Central memory CD8-positive, alpha-beta T cell (primary cell): ENCODE measurements at places on chromosomes 12 and 14.

DNA sequence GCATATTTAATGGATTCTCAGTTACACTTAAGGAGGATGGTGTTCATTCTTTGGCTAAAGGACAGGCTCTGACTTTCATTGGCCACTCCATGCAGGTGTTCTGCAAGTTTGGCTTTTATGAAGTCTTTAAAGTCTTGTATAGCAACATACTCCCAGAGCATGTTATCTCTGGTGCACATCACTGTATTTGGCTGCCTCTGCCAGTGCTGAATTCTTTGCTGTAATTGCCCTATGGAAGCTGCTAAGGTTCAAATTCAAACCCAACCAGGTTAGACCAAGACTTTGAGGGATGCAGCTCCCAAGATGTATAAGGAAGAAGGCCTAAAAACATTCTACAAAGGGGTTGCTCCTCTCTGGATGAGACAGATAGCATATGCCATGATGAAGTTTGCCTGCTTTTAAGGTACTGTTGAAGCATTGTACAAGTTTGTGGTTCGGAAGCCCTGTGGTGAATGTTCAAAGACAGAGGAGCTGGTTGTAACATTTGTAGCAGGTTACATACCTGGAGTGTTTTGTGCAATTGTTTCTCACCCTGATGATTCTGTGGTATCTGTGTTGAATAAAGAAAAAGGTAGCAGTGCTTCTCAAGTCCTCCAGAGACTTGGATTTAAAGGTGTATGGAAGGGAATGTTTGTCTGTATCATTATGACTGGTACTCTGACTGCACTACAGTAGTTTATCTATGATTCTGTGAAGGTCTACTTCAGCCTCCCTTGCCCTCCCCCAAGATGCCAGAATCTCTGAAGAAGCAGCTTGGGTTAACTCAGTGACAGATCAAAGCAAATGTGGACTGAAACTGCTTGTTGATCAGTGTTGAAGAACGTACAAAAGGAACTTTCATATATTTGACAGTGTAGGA, 19.4 kb downstream of the TMEM116 start:
- H3K4me3 ChIP-seq = peak overlapping the region; percentile 86
- peaks cover 16% of the 10 kb centered on the region for H3K36me3 ChIP-seq
- peak overlapping the region; percentile 89 for H3K27ac ChIP-seq
- DNase-seq = no peak
- peaks cover 77% of the 10 kb centered on the region for H3K4me1 ChIP-seq
- H3K27me3 ChIP-seq = no peaks in the 10 kb centered on the region

GRCh38 chr12:117744418-117744817, 224.4 kb downstream of the KSR2 start:
- peaks cover 10% of the 10 kb centered on the region for H3K27me3 ChIP-seq
- peaks cover 2% of the 10 kb centered on the region for H3K36me3 ChIP-seq
- DNase-seq = no peak
- no peak overlapping the region for H3K27ac ChIP-seq
- no peaks in the 10 kb centered on the region for H3K4me1 ChIP-seq

DNA sequence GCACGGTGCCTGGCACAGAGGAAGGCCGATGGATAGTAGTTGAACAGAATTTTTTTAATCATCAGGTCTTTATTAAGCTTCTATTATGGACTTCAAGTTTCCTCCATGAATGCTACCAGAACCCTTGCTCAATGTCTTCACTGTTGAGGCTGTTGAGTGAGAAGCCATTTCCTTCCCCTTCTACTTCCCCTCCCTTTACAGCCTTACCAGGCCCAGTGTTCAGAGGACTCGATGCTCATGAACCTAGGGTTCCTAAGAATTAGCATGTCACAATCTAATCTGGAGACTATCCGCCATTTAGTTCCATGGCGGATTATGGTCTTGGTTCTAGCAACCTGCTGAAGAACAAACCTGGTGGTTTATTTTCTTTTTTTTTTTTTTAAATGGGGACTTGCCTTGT, 17.7 kb downstream of the ETV6 start:
- no peak overlapping the region for H3K27ac ChIP-seq
- no peaks in the 10 kb centered on the region for H3K27me3 ChIP-seq
- no peak overlapping the region for H3K4me3 ChIP-seq
- peaks cover 55% of the 10 kb centered on the region for H3K4me1 ChIP-seq

DNA sequence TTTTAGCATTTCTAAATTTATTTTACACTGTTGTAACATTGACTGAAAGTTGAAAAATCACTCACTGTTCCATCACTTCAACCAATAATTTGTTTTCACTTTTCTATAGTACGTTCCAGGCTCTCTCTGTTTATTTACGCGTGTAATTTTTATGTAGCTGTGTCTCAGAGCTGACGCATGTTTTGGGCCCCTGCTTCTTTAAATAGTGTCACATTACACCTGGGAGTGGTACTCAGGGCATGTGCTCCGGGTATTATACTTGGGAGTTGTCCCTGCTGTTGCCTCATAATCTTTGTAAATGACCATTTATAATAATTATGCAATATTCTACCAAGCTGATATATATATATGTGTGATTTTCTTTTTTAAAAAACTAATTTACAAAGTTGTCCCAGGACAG, 132.8 kb upstream of the CPM start:
- no peak overlapping the region for H3K4me3 ChIP-seq
- H3K27ac ChIP-seq = no peak overlapping the region
- no peaks in the 10 kb centered on the region for H3K27me3 ChIP-seq
- DNase-seq = no peak
- no peaks in the 10 kb centered on the region for H3K4me1 ChIP-seq

GRCh38 chr14:80570930-80571298, 359.6 kb upstream of the DIO2 start:
- H3K27ac ChIP-seq = no peak overlapping the region
- no peaks in the 10 kb centered on the region for H3K4me1 ChIP-seq
- no peak overlapping the region for H3K4me3 ChIP-seq
- DNase-seq = no peak
- no peaks in the 10 kb centered on the region for H3K36me3 ChIP-seq

- peaks cover 2% of the 10 kb centered on the region for H3K36me3 ChIP-seq
- H3K4me1 ChIP-seq = peaks cover 5% of the 10 kb centered on the region
- no peaks in the 10 kb centered on the region for H3K27me3 ChIP-seq
- no peak overlapping the region for H3K27ac ChIP-seq
- no peak for DNase-seq
Measured at GRCh38 chr14:68414121-68414520, 378.7 kb downstream of the ZFP36L1 start.

DNA sequence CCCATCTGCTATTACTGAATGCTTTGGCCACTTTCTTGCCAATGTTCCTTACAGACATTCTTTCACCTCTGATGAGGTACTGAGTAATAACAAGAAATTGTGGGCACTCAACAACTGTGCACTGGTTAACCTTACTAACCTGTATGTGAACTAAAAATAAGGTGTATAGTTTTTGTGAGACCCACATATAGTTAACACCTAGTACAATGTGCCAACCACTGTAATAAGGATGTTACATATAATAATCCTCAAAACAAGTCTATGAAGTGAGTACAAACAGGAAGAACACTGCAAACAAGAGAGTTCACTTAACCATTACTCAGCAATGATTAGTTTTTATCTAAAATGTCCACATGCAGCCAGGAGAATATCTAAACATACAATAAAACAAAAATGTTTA, 4.5 kb downstream of the DDHD1 start:
- peak overlapping the region; percentile 79 for H3K27ac ChIP-seq
- H3K27me3 ChIP-seq = no peaks in the 10 kb centered on the region
- peak overlapping the region; percentile 100 for H3K4me3 ChIP-seq

DNA sequence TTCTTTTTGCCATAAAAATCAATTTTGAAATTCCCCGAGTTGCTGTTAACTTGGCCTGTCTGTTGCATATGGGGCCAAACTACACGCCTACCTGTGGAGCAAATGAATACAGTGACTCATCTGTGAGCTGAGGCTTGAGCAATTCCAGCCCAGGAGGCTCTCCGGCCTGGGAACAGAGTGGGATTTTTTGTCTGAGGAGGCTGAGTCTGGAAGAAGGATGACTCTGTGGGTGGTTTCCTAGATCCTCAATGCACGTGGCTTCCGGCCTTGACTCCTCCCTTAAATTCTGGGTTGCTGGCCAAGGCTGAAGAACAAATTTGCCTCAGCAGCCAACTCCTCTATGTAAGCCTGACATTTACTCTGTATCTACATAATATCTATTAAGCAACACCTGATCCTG, 124.1 kb downstream of the SSPN start:
- no peak overlapping the region for H3K27ac ChIP-seq
- no peak overlapping the region for H3K4me3 ChIP-seq
- no peak for DNase-seq
- H3K27me3 ChIP-seq = peaks cover 43% of the 10 kb centered on the region
- no peaks in the 10 kb centered on the region for H3K36me3 ChIP-seq

DNA sequence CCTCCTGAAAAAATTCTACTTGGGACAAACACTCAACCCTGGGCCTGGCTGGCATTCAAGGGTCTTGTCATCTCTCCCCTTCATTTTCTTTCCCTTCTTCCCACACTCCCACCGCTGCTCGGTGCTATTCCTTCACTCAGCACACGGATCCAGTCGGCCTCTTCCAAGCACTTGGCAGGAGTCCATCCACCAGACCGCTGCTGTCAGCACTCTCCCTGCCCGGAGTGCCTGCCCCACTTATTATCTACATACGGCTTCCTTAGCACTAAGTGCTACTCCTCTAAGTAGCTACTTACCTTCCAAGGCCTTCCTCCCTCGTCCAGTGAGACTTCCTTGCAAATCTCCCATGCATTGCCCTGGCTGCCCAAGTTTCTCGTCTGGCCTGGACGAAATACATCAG, 29.8 kb downstream of the CALM1 start:
- H3K4me1 ChIP-seq = no peaks in the 10 kb centered on the region
- no peak overlapping the region for H3K27ac ChIP-seq
- no peaks in the 10 kb centered on the region for H3K36me3 ChIP-seq
- no peak for DNase-seq

GRCh38 chr12:131796411-131796736, 31.8 kb upstream of the MMP17 start:
- no peak overlapping the region for H3K4me3 ChIP-seq
- peak overlapping the region; percentile 65 for H3K27ac ChIP-seq
- peaks cover 29% of the 10 kb centered on the region for H3K36me3 ChIP-seq
- no peak for DNase-seq
- no peaks in the 10 kb centered on the region for H3K4me1 ChIP-seq
- H3K27me3 ChIP-seq = no peaks in the 10 kb centered on the region

- H3K27ac ChIP-seq = no peak overlapping the region
- no peak overlapping the region for H3K4me3 ChIP-seq
- H3K4me1 ChIP-seq = no peaks in the 10 kb centered on the region
- peaks cover 58% of the 10 kb centered on the region for H3K27me3 ChIP-seq
Measured at GRCh38 chr12:55188974-55189556, 31.8 kb upstream of the OR10A7 start.

DNA sequence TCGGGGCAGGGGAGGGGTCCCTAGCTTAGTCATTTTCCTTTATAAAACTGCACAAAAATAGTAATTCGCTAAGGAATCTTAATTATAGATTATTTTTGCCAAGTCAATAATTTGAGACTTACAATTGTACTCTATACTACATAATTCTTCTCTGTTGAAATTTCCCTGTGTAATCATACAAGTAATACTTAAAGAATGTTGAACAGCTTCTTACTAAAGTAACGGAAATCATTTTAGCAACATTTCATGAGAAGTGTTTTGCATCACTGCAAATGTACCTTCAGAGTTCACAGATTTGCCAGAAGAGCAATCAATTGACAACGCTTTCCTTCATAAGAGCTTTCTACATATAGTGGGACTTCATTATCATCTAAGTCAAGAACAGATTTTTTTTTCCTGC, 7.9 kb upstream of the GNG2 start:
- H3K36me3 ChIP-seq = peaks cover 4% of the 10 kb centered on the region
- H3K27me3 ChIP-seq = no peaks in the 10 kb centered on the region
- H3K4me3 ChIP-seq = no peak overlapping the region
- peaks cover 76% of the 10 kb centered on the region for H3K4me1 ChIP-seq
- H3K27ac ChIP-seq = no peak overlapping the region

- peaks cover 4% of the 10 kb centered on the region for H3K4me1 ChIP-seq
- H3K27me3 ChIP-seq = peaks cover 48% of the 10 kb centered on the region
- no peak overlapping the region for H3K27ac ChIP-seq
- no peaks in the 10 kb centered on the region for H3K36me3 ChIP-seq
- DNase-seq = no peak
Measured at GRCh38 chr12:116319233-116319897, 41.9 kb upstream of the MED13L start.

GRCh38 chr12:18798535-18799361, 60.8 kb downstream of the CAPZA3 start:
- no peak overlapping the region for H3K4me3 ChIP-seq
- no peaks in the 10 kb centered on the region for H3K4me1 ChIP-seq
- H3K27ac ChIP-seq = no peak overlapping the region

- no peaks in the 10 kb centered on the region for H3K36me3 ChIP-seq
- H3K27ac ChIP-seq = no peak overlapping the region
- no peak overlapping the region for H3K4me3 ChIP-seq
- no peak for DNase-seq
- no peaks in the 10 kb centered on the region for H3K4me1 ChIP-seq
Measured at GRCh38 chr12:25500651-25501050, 52.4 kb downstream of the LMNTD1 start.

DNA sequence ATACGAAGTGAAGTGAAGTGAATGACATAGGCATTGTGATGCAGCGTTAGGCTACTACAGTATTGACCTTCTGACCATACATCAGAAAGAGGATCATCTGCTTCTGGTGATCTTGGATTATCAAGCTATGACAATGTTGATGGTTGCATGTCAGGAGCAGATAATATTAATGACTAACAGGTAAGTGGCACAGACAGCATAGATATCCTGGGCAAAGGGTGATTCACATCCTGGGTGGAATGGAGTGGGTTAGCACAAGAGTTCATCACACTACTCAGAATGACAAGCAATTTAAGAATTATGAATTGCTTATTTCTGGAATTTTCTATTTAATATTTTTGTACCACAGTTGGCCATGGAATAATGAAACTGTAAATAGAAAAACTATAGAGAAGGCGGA, 397.9 kb upstream of the ATP2B1 start:
- H3K27ac ChIP-seq = no peak overlapping the region
- H3K27me3 ChIP-seq = peaks cover 24% of the 10 kb centered on the region

DNA sequence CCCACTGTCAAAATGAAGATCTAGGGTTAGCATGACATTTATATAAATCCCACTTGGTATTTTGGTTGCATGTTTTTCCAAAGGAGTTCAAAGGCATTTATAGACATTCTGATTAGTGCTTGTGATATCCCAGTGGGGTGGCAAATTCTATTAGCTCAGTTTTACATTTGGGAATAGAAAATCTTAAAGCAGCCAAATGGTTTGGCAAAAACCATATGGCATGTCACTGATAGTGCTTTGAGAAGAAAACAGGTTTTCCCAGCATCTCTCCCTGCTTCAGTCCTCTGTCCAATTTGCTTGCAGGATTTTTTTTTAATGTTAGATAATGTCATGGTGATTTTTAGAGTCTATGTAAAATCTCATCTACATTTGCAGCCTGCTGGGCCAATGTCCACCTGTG, 225.1 kb upstream of the DIO3 start:
- no peaks in the 10 kb centered on the region for H3K36me3 ChIP-seq
- H3K27ac ChIP-seq = no peak overlapping the region
- H3K4me3 ChIP-seq = no peak overlapping the region

- no peak for DNase-seq
- H3K4me3 ChIP-seq = no peak overlapping the region
- H3K27me3 ChIP-seq = peaks cover 17% of the 10 kb centered on the region
- H3K27ac ChIP-seq = no peak overlapping the region
Measured at GRCh38 chr12:131189781-131190180, 236.1 kb downstream of the ADGRD1 start.
